Mucosa of gallbladder (tissue), 1 donor: ENCODE measurements at places on chromosomes 3 and 15.

DNA sequence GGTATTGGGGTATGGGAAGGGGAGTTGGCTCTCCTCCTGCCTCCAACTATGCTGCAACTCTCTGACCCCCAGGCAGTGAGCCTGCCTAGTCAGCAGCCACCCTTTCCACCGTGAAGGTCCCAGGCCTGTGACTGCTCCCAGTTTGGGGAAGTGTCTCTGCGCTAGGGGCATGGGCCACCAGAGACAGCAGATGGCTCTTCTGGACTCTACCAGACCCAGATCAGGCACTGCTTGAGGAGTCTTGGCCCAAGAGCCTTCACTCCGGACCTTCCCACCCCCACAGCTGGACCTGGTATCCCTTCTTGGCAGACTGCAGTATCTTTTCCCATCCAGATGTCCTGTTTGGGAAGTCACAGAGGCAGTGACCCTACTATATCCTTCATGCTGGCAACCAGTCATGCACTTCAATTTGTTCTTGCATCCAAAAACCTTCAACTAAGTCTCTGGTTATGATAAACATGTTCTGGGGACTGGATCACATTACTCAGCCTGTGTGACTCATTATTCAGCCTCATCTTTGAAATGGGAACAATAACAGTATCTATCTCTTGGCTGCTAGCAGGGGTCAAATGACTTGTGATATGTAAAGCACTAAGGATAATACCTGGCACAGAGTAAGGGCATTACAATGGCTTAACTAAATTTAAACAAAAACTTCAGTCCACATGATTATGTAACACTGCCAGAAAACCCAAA lies 62.7 kb downstream of the POMGNT2 start:
- DNase-seq = no peak

- DNase-seq = no peak
These were observed 129.0 kb downstream of the SERPINI1 start for GRCh38 chr3:167864552-167864874.

- no peak for DNase-seq
These were observed 231.4 kb downstream of the CDIN1 start for GRCh38 chr15:36810656-36811449.

DNA sequence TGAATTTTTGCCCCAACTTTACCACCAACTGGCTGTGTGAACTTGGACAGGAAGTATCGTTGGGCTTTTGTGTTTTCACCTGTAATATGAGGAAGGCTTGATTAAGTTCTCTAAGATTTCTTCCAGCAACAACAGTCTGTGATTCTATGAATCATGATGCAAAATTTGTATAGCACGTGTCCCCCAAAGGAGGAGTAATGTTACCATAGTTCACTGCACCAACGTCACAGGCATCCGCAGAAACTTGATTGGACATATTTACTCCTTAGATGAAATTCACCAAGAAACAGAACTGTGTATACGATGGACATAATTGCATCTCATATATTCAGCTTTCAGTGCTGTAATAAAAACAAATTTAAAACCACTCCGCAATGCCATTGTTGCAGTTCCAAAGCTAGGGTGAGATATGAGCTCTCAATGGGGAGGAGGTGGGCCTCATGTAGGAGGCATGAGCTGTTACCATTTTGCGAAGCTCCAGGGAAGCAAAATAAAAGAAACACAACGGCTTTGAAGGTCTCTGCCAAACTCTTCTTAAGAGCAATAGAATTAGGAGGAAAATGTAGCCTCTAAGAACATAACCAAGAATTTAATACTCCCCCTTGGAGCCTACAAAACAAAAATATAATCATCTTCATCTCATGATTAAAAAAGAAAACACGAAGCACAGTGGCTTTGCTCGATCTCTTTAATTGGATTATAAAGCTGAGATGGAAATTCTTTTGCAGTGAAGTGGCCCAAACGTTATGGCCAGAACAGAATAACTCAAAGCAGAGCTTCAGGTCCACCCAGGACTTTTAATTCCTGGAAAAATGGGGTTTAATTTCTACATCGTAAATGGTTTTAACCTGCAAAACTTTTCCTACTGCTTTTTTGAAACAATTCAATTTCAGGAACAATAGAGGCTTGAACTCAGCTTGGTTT lies 80.7 kb downstream of the CHST2 start:
- no peak for DNase-seq

- DNase-seq = no peak
These were observed 80.9 kb upstream of the SOX2 start for GRCh38 chr3:181630853-181631252.

- DNase-seq = no peak
These were observed 27.3 kb upstream of the CCDC50 start for GRCh38 chr3:191301782-191302411.

DNA sequence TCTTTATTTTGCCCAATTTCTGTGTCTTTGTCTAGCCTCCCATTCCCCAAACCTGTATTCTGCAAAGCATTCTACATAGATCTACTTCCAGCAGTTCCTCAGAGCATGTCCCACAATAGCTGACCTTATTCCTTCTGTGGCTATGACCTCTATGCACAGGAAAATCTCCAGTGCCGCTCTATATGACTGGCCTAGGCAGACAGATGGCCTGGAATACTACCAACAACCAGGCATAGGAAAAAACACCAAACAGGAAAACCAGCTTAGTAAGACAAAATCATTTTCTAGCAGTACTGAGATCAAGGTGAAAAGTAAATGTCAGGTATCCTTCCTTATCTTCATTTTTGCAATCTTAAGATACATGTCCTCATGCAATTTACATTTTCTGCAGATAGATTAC lies 1115.0 kb downstream of the IGSF11 start:
- DNase-seq = no peak

DNA sequence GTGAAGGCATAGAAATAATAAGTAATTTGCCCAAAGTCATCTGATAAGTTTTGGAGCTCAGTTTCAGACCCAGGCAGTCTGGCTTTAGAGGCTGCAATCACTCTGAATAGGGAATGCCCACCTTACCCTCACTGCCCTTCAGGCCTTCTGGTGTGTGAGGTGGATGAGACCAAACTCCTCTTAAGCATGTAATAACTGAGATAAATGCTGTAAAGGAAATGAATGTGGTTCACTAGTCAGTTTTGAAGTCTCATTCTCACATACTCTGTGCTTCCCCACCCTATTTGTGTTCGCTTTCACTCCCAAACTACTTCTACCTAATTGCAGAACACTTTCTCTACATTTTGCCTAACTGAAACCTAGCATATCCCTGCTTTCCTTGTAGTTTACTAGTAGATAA lies 144.1 kb downstream of the FILIP1L start:
- no peak for DNase-seq

DNA sequence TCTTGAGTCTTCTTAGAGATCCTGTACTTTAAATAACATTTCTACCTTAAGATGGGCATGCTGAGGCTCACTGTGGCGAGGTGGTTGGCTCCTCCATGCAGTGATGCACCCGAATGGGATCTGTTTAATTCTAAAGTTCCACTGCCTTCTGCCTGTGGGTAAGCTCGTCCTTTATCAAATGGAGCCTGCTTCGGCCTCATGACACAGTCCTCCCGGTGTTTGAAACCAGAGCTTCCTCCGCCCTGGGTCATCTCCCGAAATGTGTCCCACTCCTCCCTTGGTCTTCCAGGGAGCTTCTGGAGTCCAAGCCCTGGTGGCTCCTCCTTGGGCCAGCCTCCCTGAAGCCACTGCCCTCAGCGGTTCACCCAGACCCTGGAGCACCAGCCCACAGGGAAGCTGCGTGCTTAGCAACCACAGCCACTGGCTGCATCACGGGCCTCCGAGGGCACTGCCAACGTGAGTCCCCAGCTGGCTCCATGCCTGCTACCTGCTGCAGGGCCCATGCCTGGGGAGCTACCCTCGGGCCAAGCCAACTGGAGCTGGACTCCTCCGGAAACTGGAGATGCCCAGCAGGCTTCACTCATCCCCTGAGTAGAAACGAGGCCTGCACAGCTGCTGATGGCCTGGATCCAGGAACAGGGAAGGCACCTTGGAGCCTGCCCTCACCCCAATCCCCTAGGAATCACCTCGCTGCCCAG lies 3.3 kb downstream of the RHCG start:
- DNase-seq = no peak
